ENCODE measurements at places on chromosomes 2 and 18. TPM values are rescaled to one million over a fixed set of nuclear protein-coding genes. Genes with fewer than 3 reads are reported as not detected.

DNA sequence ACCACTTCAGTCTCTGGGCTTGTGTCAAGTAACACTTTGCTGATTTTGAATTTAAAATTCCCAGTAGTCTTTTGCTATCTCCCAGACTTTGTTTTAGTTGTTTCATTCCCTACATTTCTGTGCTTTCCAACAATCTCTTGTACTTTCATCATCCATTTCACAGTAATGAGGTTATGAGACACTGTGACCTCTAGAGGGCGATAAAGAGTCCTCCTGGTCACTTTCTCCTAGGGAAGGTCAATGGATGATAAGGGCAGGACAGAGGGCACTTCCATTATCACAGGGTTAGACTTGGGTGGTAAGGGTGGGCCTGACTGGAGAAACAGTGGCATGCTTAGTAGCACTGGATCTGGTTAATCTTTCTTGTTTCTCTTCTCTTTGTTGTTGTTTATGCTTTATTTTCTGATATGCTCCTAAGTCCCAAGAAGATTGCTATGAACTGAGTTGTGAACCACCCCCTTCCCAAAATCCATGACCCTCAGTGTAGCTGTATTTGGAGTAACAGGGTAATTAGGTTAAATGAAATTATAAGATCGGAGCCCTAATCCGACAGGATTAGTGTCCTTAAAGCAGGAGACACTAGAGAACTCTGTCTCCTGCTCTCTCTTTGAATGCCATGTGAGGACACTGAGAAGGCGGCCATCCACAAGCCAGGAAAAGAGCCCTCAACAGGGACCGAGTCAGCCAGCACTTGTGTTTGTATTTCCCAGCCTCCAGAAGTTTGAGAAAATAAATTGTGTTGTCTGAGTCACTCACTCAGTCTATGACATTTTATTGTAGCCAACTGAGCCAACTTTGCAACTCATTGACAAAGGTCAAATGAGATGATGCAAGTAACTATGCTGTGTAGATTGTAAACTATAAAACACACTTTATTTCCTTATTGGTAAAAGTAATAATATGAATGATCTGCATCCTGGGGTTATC is 779.2 kb downstream of the CNTNAP5 start:
- DNase-seq: no peak

Gene HOXD13
- not detected for polyA plus RNA-seq

GRCh38 chr18:11283479-11284161 is 134.3 kb upstream of the PIEZO2 start:
- no peak for DNase-seq

- DNase-seq: peak; percentile 71
Observed at GRCh38 chr18:374721-375168, 106.9 kb upstream of the THOC1 start.

- no peak for DNase-seq
Observed at GRCh38 chr2:216634370-216635148, 1.3 kb downstream of the IGFBP2 start.

DNA sequence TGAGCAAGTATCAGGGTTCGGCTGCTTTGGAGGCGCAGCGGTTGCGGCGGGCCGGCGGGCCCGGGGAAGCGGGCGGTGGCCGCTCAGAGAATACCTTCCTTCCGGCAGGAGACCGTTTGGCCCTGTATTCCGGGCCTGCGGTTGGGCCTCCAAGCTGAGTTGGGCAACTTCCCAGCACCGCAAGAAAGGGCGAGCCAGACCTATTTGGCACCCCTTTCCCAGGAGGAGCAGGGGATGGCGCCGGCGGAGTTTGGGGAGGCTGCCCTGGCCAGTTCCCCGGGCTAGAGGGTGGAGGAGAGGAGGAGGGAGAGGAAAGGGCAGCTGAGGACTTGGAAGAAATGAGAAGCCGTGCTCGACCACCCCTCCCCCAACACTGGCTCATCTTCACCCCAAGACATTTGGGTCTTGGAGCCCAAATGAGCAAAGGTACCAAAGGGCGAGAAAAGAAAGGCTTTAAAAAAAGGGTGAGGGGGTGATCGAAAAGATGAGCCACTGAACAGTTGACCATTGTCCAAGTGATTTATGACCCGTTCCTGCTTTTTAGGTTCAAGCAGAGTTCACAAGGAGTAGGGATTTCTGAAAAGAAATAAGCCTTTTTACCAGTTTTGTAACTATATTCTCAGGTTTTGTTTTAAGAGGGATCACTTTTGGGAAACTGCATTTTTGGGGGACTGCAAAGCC is 8.4 kb downstream of the HOXD3 start:
- DNase-seq: no peak

GRCh38 chr18:10210057-10210633 is 244.3 kb upstream of the APCDD1 start:
- DNase-seq: no peak

GRCh38 chr2:229438430-229439159 is 167.5 kb upstream of the PID1 start:
- no peak for DNase-seq
